ENCODE measurements at places on chromosomes 2 and 18.

GRCh38 chr2:6855860-6856547 is 9.7 kb downstream of the CMPK2 start:
- no peak for DNase-seq

DNA sequence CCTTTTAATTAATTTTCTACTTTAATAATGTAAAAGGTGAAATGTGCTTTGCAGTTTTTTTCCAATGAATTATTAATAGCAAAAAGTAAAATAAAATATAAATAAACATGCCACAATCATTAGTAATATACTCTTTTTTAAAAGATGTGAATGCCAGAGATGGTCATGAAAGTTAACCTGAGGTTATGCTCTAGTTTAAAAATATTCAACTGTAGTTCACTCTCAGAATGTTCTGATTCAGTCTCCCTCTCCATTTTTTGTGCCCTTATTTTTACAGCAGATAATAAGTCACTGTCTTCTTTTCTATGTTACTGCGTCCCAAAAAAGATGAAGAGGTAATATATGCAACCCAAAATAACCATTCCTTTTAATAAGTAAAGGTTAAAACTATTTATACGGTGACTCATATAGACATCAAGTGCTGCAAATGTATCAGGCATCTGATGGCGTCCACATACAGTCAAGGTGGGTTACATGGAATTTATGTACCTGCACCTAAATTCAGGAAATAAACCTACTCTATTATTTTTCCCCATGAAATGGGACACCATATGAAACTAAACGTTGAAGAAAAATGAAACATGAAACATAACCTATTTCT is 153.6 kb upstream of the ZNF804A start:
- no peak for DNase-seq

- no peak for DNase-seq
Observed at GRCh38 chr2:242040681-242041080, 171.2 kb downstream of the RTP5 start.

DNA sequence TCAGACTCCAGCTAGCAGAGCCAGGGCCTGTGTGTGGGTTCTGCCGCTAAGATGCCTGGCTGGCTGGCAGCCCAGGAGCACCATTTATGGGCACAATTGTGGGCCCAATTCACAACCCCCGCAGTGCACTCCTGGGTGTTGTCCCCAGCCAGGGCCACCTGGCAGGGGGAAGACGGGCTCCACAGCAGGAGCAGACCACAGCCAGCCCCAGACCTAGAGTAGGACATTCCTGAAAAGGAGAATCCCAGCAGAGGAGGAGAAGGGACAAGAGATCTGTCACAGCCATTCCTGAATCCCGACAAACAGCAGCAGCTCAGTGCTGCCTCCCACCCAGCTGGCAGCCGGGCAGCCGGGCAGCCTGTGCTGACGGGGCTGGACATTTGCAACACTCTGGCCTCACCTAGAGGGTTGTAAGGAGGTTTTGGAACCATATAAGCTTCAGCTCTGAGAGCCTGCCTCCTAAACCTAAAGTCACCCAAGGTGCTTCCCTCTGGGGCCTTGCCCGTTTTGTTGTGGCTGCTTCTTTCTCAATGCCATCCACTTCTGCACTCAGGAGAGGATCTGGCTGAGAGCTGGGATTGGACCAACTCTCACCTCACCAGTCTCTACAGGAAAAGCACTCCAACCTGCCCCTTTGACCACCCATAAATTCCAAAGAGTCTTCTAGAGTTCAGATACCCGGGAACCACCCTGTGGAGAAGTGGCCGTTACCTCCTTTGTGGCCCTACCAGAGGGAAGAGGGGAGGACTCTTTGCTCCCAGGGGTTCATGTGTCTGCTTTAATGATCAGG is 4.1 kb upstream of the TMEM177 start:
- DNase-seq: no peak

DNA sequence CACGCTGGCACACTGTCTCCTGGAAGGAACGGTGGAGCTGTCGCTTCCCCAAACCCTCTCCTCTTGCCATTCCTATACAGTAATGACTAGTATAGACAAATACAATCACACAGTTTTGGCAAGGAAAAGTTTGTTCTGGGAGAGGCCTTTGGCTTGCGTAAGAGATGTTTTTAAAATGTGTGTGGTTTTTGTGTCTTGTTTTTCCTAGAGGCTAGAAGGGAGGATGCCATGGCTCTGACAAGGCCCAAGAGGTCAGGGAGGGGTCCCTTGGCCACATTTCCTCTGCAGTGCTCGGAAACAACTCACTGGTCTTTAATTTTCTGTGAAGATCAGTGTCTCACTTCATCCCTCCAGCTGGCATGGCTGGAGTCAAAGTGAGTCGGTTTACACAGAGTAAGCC is 195.9 kb downstream of the SH3RF3 start:
- DNase-seq: no peak

- no peak for DNase-seq
Observed at GRCh38 chr18:38186491-38186890, 620.9 kb upstream of the CELF4 start.

DNA sequence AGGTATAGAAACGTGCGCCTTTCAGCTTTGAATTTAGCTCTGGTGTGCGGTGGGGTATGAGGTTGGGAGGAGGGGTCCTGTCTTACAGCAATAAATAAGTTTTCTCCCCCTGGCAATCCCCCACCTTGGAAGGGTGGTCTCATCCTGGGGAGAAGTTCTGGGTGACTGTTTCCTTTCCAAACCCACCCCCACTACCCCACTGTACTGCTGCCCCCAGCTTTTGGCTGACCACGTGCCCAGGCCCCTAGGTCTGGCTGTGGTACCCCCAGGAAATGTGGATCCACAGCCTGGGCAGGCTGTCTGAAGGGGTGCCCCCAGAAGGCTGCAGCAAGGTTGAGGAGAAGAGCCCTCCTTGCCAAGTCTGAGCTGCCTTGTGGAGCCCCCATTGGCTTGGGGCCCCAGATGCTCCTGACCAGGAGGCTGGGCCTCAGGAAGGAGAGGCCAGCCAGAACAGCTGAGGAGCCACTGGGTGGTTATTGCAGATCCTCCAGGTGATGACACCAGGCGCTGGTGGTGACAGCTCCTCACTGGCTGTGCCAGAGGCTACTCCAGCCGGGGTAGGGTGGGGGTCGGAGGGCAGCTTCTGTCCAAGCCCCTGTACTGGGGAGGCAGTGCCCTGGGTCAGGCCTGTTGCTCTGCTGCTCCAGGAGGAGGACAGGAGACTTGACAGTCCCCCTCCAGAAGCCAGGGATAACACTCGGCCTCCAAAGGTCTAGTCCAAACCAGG is 24.2 kb downstream of the CCT7 start:
- DNase-seq: no peak

- DNase-seq: no peak
Observed at GRCh38 chr2:151670346-151670745, 63.9 kb downstream of the NEB start.

DNA sequence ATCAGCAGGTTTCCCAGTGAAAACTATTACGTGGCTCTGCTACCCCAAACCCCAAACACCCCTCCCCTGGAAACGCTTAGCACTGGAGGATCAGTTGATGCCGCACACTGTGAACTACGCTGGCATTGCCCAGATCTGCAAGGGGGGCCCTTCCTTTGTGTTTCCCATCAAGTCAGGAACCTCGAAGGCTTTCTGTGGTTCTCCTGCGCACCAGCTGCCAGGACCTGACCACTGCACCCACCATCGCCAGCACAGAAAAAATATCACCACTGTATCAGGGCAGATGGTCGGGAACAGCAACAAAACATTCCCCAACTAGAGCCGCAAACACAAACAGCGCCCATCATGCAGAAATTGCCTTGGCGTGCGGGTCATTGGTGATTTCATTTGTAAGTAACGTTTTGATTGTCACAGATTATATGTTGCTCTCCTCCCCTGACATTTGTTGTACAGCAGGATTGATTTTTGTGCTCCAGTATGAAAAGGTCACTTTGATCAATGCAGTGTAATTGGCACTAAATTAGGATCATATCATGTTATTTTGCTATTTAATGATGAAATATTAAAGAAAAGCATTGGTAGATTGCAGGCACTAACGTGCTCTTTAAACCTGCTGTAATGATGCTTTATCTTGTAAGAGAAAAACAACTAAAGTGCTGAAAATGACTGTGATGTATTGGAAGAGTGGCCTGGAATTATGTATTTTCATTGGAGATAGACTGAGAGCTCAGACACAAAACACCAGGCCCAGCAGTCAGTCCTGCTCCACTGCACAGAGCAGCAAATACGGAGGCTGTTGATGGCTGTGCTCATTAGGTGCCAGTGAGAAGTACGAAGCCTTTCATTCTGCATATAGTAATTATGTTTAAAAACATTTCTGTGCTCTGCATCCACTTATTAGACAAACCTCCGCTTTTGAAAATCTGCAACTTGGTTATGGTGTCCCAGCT is 833.2 kb upstream of the SALL3 start:
- DNase-seq: no peak

- DNase-seq: no peak
Observed at GRCh38 chr2:201234663-201235135, 25.6 kb upstream of the CASP8 start.

GRCh38 chr18:7566567-7567473 is at the start of gene PTPRM:
PTPRM (plus strand) TSS chr18:7567316; CDS start chr18:7567819, 503 bp downstream.
- DNase-seq: no peak

GRCh38 chr2:48134704-48135103 is 228.4 kb upstream of the FBXO11 start:
- no peak for DNase-seq

- DNase-seq: no peak
Observed at GRCh38 chr2:88658326-88658725, 31.1 kb upstream of the EIF2AK3 start.

GRCh38 chr2:29433128-29433527 is 317.9 kb downstream of the CLIP4 start:
- no peak for DNase-seq

GRCh38 chr2:36294316-36294721 is 61.3 kb upstream of the CRIM1 start:
- DNase-seq: no peak

- DNase-seq: no peak
Observed at GRCh38 chr18:28905509-28905908, 728.6 kb upstream of the CDH2 start.
